ENCODE measurements at places on chromosomes 11 and 22. TPM values are rescaled to one million over a fixed set of nuclear protein-coding genes. Genes with fewer than 3 reads are reported as not detected.
A peak's percentile ranks its signal among the peaks of the same experiment; 100 is the strongest.

DNA sequence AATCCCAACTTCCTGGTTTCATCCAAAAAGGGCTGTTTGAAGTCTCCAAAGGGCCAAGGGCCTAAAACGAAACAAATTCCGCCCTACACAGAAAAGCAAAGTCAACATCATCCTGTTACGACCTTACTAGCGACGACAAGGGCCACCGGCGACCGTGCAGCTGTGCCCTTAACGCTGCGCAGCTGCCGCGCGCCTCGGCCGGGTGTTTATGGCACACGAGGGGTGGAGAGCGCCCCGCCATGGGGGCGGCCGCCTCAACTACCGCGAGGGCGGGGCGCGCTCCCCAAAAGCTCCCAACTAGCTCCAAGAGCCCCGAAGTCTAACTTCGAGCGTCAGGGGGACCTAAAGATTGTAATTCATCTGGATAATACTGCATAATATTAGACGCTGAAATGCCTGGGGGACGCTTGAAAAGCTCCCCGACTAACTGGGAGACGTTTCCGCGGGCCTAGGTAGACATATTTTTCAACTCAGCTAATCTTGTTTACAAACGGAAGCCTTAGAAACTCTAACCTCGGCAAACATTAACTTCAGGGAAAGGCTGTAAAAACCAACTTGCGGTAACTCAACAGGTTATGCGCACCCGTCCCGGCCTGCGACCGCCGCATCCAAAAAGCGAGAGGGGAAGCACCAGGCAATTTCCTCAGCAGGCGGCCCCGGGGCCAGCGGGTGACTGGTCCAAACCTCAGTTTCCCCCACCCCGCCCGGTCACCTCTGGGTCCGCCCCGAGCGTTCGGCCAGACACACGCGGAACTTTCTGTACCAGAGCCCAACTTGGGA lies 694 bp downstream of the TMEM123 start:
- peaks cover 58% of the 10 kb centered on the region for H3K4me1 ChIP-seq
- no peaks in the 10 kb centered on the region for H3K36me3 ChIP-seq
- H3K27ac ChIP-seq = peak overlapping the region; percentile 76
- DNase-seq = peak; percentile 73
- no peaks in the 10 kb centered on the region for H3K27me3 ChIP-seq

WBP2NL gene
- total RNA-seq = 0.82 TPM

GRCh38 chr22:50563413-50564160 lies 868 bp upstream of the SYCE3 start:
- H3K27me3 ChIP-seq = no peaks in the 10 kb centered on the region
- no peak for DNase-seq
- peak overlapping the region; percentile 29 for H3K27ac ChIP-seq
- H3K4me1 ChIP-seq = no peaks in the 10 kb centered on the region
- H3K36me3 ChIP-seq = no peaks in the 10 kb centered on the region

DNA sequence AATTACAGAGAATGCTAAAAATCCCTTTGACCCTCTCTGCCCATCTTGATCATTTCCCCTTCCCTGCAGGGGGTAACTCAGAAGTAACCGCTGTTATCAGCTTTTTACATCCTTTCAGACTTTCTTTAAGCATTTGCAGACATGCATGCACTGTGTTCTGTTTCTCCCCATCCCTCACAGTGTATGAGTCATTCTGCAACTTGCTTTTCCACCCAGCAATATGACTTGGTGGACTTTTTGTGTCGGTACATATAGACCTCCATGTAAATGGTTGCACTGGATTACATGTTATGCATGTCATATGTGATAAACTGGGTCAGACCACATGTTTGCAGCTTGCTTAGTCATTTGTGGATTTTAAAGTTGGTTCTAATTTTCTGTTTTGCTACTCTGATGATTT lies 87.7 kb upstream of the NECTIN1 start:
- H3K27ac ChIP-seq = no peak overlapping the region
- H3K4me1 ChIP-seq = no peaks in the 10 kb centered on the region
- H3K4me3 ChIP-seq = no peak overlapping the region

DNA sequence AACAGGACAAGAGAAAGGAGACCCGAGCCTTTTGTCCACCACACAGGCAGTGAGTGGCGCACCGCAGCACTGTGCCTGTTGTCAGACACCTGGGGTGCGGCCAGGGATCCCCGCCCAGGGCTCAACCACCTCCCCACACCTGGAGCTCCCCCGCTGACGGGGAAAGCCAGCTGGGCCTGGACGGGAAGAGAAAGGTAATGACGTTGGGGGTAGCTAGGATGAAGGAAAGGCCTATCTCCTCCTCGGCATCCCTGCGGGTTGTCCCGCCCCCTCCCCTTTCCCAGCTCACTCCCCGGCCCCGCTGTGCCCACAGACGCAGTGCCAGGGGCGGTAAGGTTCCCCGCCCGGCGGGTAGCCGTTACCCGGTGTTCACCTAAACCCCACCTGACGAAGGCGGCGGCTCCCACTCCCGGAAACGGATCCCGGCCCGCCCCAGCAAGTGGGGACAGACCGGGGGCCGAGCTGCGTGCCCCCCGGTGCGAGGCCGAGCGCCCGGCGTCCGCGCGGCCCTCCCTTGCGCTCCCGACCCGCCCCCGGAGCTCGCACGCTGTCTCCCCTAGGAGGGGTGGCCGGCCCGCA lies 495 bp downstream of the HYOU1 start:
- H3K36me3 ChIP-seq = peaks cover 37% of the 10 kb centered on the region
- H3K4me3 ChIP-seq = peak overlapping the region; percentile 67
- H3K4me1 ChIP-seq = peaks cover 22% of the 10 kb centered on the region
- H3K27me3 ChIP-seq = no peaks in the 10 kb centered on the region
- DNase-seq = peak; percentile 44

- no peaks in the 10 kb centered on the region for H3K4me1 ChIP-seq
- H3K36me3 ChIP-seq = no peaks in the 10 kb centered on the region
- DNase-seq = no peak
These were observed 79.5 kb upstream of the ZBED5 start for GRCh38 chr11:10937385-10937771.

- no peaks in the 10 kb centered on the region for H3K36me3 ChIP-seq
- H3K4me1 ChIP-seq = no peaks in the 10 kb centered on the region
- no peak overlapping the region for H3K27ac ChIP-seq
- no peak overlapping the region for H3K4me3 ChIP-seq
These were observed 36.5 kb downstream of the SBF2 start for GRCh38 chr11:10257478-10257877.

- no peak overlapping the region for H3K4me3 ChIP-seq
- H3K27ac ChIP-seq = peak overlapping the region; percentile 26
- H3K27me3 ChIP-seq = no peaks in the 10 kb centered on the region
These were observed 101.8 kb downstream of the USP35 start for GRCh38 chr11:78290293-78291176.

DNA sequence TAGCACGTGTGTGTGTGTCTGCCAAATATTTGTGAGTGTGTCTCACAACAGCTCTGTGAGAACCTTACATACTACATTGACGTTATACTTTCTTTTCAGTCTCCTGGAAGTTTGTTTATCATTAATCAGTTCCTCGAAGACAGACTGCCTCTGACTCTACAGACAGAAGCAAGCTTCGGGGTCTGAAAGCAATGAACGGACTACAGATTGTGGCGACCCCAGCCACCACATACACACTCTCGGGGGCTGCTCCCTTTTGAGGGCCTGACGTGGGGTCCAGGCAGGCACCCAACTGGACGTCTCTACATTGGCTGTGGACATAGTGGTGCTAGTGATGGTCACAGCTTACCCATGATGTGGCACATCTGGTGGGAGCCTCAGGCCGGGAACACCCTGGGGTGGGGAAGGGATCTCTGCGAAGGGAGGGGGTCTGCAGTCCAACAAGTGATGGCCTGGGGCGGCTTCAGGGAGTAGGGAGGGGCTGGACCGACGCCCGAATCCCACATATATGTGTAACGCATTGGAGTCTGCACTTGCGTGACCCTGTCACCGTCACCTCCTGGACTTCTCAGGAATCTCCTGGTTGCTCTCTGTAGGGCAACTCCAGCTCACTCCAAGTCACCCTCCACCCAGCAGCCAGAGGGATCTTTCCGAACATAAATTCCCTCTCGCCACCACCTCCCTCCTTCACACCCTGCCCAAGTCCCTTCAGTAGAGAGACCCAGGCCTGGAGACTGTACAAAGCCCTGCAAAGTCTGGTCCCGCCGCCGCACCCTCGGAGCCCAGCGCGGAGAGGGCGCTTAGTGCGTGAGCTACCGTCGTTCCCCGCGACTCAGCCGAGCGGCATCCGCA lies 30.4 kb upstream of the TRIM29 start:
- peak overlapping the region; percentile 53 for H3K4me3 ChIP-seq
- no peak overlapping the region for H3K27ac ChIP-seq
- H3K4me1 ChIP-seq = peaks cover 7% of the 10 kb centered on the region
- H3K36me3 ChIP-seq = no peaks in the 10 kb centered on the region

DNA sequence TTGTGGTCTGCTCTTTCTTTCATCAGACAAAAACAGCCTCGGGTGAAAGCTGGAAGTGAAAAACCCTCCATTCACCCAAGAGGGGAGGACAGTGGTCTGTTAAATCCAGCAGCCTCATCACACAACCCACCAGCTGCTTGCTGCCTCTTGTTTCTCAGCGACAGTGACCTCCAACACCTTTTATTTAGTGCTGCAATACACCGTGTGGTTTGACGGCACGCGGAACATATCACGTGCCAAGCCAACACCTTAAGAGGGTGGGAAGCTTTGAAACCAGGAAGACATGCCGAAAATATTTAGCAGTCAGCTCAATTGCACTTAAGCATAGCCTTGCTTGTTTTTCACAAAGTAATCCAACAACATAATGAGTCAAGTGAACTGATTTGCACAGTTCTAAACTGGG lies 39.8 kb upstream of the POGLUT3 start:
- H3K4me3 ChIP-seq = no peak overlapping the region
- no peaks in the 10 kb centered on the region for H3K36me3 ChIP-seq
- H3K27me3 ChIP-seq = no peaks in the 10 kb centered on the region
- DNase-seq = peak; percentile 15
- H3K27ac ChIP-seq = no peak overlapping the region
- H3K4me1 ChIP-seq = no peaks in the 10 kb centered on the region

DNAJB7 gene
- total RNA-seq = not detected

C1QTNF5 gene
- total RNA-seq = not detected

LIF gene
- 88.6 TPM for total RNA-seq

NAALADL1 gene
- 13.3 TPM for total RNA-seq

GRCh38 chr22:36220451-36220921 lies 18.8 kb downstream of the APOL2 start:
- H3K4me3 ChIP-seq = no peak overlapping the region
- no peak for DNase-seq
- H3K4me1 ChIP-seq = no peaks in the 10 kb centered on the region
- no peaks in the 10 kb centered on the region for H3K36me3 ChIP-seq
